Right cardiac atrium (tissue), 5 donors: ENCODE measurements at places on chromosomes 11 and 22. TPM values are rescaled to one million over a fixed set of nuclear protein-coding genes. Genes with fewer than 3 reads are reported as not detected.

DNA sequence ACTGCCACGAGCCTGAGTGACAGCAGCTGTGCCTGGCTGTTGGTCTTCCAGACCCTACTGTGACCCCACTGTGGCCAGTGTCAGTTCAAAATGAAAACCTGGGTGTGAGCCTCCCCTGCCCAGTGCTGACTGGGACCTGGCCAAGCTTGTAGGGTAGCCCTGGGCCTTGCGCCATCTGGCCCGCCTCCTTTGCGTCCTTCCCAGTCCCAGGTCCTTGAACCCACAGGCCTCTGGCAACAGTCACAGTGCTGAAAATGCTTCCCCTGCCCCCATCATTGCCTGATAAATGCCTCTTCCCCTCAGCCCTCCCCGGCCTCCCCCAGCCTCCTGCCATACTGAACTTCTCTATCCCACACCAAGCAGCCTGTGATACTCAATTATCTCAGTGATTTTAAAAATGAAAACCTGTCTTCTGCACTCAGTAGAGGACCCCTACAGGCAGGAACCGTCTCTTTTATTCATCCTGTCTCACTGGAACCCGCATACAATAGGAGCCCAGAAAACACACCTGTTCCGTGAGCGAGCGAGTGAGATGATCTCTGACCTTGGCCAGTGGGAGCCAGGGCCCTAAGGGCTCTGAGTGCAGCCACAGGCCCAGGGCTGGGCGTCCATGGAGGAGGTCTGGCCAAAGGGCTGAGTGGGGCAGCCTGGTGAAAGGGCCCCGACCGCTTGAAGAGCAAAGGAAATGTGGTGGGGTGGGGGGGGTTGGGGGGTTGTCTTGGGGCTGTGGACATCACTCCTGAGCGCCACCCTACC is 49.7 kb upstream of the TTLL12 start:
- peak; percentile 87 for DNase-seq

DNA sequence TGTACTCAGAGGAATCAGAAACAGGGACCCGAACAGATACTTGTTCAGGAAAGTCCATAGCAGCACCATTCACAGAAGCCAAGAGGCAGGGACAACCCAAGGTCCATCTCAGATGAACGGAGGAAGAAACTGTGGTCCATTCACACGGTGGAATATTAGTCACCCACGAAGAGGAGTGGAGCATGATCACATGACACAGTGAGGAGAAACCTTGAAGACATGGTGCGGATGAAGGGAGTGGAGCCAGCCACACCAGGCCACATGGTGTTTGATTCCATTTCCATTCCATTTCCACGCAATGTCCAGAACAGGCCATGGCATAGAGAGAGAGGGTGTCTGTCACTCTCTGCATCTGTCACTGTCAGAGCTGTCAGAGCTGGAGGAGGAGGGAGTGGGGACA is 30.7 kb downstream of the NADSYN1 start:
- no peak for DNase-seq

- DNase-seq: no peak
Observed at GRCh38 chr11:122108192-122108799, 7.7 kb downstream of the BLID start.

The OR2AG1 gene
- not detected for polyA plus RNA-seq

- DNase-seq: no peak
Observed at GRCh38 chr11:66854231-66854661, 2.6 kb upstream of the LRFN4 start.

DNA sequence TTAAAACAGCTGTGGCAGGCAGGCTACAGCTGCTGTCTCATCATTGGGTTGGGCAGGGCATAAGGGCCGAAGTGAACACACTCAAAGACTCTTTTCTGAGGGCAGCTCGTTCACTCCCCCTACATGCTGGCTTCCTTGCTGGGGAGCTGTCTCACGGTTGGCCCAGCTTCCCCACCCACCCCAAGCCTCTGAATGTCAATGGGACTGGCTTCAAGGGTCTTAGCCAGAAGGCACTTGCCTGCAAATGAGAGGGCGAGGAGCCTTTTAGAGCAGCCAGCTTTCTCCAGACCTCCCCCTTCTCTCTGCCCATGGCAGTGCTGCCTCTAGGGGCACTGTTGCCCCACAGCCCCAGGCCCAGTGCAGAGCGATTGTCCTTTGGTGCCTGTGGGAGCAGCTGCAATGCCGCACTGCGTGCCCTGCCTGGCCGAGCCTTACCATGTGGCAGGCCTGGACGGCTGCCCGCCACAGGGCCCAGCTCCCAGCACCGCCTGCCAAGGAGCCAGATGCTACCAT is 94.7 kb upstream of the RASSF10 start:
- DNase-seq: peak; percentile 88

The DERL3 gene
- 5.0 TPM for polyA plus RNA-seq

The PGA5 gene
- 3.6 TPM for polyA plus RNA-seq

The PDE2A gene
- 43.1 TPM for polyA plus RNA-seq

The HEPN1 gene
- not detected for polyA plus RNA-seq

The VPS26B gene
- 18.7 TPM for polyA plus RNA-seq

The SVIP gene
- polyA plus RNA-seq: 20.2 TPM

DNA sequence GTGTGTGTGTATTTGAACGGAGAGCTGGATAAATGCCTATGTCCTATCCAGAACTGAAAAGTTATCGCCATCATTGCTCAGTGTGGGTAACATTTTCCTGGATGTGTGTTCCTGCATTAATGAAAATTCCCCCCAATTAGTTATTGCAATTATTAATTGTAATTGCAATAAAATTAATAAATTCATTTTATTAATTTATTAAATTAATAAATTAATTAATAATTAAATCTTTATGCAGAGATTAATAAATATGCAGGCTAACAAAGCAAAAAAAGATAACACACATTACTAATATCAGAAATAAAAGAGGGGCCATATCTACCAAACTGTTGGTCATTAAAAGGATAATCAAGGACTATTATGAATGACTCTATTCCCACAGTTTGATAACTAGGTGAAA is 3.6 kb downstream of the RFPL3 start:
- no peak for DNase-seq

DNA sequence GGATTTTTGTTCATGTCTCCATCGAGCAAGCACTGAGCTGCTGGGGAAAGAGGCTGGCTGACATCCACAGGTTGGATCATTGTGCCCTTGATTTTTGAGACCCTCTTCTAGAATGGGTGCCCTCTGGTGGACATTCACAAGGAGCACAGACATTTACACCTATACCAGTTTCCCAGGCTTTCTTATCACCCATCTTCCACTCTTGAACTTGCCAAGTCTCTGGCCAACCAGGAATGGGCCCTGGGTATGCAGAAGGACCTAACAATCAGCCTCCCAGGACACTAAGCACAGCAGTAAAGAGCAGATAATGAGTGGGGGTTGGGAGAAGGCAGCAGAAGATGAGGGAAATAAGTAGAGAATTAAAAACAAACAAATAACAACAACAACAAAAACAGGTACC is 5.7 kb upstream of the INTS4 start:
- no peak for DNase-seq

The TRIM21 gene
- polyA plus RNA-seq: 8.3 TPM

GRCh38 chr11:72069787-72070251 is 10.5 kb downstream of the NUMA1 start:
- DNase-seq: peak; percentile 93
